ENCODE measurements at places on chromosomes 5 and 9.

DNA sequence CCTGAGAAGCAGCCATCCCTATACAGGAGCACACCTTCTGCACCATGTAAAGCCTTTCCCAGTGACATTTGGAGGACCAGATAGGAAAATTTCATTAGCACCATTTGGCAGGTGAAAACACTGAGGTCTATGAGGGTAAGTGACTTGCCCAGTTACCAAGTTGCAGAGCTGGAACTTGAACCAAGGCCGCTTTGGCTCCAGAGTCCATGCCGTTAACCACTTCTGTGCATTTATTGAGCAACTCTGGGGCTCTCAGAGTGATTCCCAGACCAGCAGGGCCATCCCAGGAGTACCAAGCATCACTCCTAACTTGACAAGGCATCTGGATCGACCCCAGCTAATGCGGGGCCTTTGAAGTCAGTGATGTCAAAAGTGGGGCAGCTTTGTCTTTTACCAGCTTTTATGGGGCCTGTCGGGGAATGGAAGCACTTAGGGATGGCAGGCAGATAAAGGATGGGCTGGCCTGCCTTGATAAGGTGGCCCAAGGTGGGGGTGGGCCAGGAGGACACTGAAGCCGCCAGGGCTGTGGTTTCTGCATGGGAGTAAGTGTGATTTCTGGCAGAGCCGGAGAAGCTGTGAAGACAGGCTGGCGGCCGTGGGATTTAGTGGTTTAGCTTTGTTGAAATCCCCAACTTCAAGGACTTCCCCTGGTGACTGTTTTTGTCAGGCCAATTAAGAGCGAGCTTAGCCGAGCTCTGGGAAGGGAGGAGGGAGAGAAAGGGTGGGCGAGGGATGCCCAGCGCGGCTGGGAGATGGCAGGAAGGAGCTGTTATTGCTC is 127.3 kb downstream of the MACROH2A1 start:
- H3K27ac ChIP-seq, result peak overlapping the region; percentile 36
- DNase-seq, result peak; percentile 41
- H3K4me1 ChIP-seq, result peaks cover 39% of the 10 kb centered on the region
- no peak overlapping the region for H3K4me3 ChIP-seq
- H3K36me3 ChIP-seq, result no peaks in the 10 kb centered on the region

- H3K27me3 ChIP-seq, result peaks cover 4% of the 10 kb centered on the region
- peaks cover 25% of the 10 kb centered on the region for H3K4me1 ChIP-seq
- no peak for DNase-seq
These were observed 2.0 kb downstream of the IL31RA start for GRCh38 chr5:55853041-55853670.

DNA sequence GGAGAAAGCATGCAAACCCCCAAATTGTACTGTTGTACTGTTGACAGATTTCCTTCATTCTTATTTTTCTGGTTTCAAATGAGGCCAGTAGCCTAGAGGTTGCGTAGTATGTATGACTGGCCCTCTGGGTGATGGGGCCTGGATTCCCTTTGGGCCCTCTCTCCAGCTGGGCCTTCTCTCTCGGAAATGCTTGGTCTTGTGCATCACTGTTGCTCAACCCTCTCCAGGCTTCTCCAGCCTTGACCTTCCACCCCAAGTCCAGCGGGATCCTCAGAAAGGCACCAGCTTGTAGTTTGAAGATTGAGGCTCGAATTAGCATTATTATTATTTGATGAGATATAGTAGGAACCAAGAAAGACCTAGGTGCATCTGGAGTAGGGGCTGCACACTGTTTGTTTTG is 87.0 kb downstream of the ANGPTL2 start:
- no peak for DNase-seq
- no peaks in the 10 kb centered on the region for H3K27me3 ChIP-seq
- H3K36me3 ChIP-seq, result no peaks in the 10 kb centered on the region
- no peak overlapping the region for H3K4me3 ChIP-seq
- no peaks in the 10 kb centered on the region for H3K4me1 ChIP-seq

- no peak for DNase-seq
- H3K4me3 ChIP-seq, result no peak overlapping the region
These were observed 45.2 kb upstream of the FAM240B start for GRCh38 chr9:38765101-38765500.

DNA sequence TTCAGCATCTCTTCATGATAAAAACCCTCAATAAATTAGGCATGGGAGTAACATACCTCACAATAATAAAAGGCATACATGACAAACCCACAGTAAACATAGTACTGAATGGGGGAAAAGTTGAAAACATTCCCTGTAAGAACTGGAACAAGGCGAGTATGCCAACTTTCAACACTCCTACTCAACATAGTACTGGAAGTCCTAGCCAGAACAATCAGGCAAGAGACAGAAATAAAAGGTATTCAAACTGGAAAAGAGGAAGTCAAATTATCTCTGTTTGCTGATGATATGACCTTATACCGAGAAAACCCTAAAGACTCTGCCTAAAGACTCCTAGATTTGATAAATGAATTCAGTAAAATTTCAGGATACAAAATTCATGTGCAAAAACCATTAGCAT is 167.6 kb downstream of the TMEM38B start:
- no peak for DNase-seq
- peaks cover 33% of the 10 kb centered on the region for H3K4me1 ChIP-seq
- no peak overlapping the region for H3K4me3 ChIP-seq
- H3K27ac ChIP-seq, result no peak overlapping the region
- H3K36me3 ChIP-seq, result no peaks in the 10 kb centered on the region
- H3K27me3 ChIP-seq, result peaks cover 13% of the 10 kb centered on the region

- H3K4me3 ChIP-seq, result no peak overlapping the region
- no peaks in the 10 kb centered on the region for H3K36me3 ChIP-seq
- H3K27ac ChIP-seq, result no peak overlapping the region
- no peak for DNase-seq
These were observed 49.0 kb upstream of the CKMT2 start for GRCh38 chr5:81183811-81184748.

DNA sequence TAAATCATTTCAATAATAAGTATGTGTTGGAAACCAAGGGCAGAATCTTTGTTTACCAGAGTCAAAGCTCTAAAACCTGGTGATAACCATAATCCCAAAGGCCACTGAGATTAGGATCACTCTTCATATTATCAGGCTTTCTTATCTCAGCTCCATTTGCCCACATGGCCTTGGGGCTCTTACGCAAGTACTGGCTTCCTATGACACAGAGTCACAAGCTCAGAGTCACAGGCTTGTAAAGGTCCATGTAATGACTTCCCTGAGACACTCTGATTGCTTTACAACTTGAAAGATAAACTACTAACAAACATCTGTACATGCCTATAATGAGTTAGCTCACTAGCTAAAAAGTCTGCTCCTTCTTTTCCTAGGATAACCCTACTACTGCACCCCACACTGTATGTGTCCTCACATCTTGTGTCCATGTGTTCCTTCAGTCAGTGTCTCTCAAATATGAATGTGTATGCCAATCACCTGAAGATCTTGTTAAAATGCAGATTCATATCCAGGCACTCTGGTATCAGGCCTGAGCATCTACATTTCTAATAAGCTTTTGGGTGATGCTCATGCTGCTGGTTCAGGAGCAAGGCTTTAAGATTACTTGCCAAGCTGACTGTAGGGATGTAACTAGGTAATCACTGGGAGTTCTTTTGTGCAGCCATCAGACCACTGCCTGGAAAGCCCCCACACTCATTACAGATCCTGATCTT is 28.4 kb downstream of the SEMA6A start:
- H3K36me3 ChIP-seq, result peaks cover 40% of the 10 kb centered on the region
- no peaks in the 10 kb centered on the region for H3K27me3 ChIP-seq
- DNase-seq, result no peak
- no peak overlapping the region for H3K4me3 ChIP-seq
- H3K4me1 ChIP-seq, result peaks cover 49% of the 10 kb centered on the region
- H3K27ac ChIP-seq, result peak overlapping the region; percentile 17

DNA sequence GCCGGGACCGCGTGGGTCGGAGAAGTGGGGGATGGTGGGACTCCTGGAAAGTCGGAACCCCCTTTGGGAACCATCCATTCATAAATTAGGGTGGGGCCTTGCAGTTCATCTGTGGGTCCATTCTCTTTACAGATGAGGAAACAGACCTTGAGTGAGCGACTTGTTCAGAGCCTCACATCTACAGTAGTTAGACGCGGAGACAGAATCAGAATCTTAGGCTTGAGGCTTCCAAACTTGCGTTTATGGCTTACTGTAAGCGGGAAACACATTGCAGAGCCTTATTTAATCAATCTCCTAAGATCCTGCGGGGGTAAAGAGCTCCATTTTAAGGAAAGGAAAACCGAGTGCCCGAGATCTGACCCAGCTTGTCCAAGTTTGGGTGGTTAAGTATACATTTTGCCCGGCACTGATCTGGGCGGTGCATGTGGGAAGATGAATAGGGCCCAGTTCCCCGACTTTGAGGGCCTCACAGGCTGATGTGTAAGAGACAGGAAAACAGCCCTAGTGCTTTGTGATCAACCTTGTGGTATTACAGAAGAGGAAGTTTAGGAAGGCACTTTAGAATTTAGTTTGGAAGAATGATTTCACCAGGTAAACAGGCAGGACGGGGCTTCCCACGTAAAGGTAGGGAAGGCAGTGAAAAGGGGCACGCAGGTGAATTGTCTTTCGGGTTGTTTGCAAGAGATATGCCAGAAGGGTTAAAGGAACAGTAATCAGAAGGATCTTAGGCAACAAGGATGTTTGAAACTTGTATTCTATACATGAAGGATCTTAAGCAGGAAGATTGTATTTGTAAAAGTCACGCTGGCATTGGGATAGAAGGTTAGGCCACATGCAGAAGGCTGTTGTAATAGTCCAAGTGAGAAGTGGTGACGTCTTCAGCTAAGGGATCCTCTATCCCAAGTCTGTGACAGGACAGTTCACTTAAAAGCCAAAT is 744 bp downstream of the TARS1 start:
- no peak overlapping the region for H3K4me3 ChIP-seq
- H3K4me1 ChIP-seq, result peaks cover 14% of the 10 kb centered on the region
- H3K36me3 ChIP-seq, result peaks cover 34% of the 10 kb centered on the region
- H3K27me3 ChIP-seq, result no peaks in the 10 kb centered on the region
- peak; percentile 18 for DNase-seq

DNA sequence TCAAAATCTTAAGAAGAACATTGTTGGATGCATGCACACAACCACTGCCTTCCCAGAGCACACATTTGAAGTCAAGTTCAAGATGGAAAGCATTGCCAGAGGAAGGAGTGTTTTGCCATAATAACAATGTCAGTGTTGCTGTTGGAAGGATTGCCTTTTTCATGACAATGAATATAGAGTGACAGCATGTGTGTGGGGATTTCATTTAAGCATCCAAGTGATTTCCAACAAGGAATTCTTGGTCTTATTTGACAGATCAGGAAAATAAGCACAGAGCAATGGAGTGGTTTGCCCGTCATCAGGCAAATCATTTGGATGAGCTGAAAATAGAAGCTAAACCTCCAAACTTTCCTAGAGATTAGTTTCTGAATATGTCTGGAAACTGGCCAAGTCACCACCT is 140.0 kb upstream of the RAI14 start:
- peaks cover 17% of the 10 kb centered on the region for H3K4me1 ChIP-seq
- H3K4me3 ChIP-seq, result no peak overlapping the region
- no peak overlapping the region for H3K27ac ChIP-seq
- no peak for DNase-seq

DNA sequence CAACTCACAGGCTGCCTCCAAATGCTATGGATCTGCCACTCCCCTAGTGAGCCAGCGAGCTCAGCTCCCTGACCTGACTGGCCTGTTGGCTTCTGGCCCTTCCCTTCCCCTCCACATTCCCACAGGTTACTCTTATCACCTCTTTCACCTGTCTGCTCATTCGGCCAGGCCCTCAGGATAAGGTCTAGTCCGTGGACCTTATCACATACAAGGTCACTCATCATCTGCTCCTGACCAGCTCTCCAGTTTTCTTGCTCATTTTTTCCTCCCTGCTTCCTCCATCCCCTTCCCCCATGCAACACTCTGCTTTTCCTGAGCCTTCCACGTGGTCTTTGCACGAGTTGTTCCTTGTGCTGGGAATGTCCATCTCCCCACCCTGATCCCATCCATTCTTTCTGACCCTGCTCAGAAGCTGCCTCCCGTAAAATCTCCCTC is 25.9 kb upstream of the NDST1 start:
- peaks cover 18% of the 10 kb centered on the region for H3K4me1 ChIP-seq
- peaks cover 10% of the 10 kb centered on the region for H3K27me3 ChIP-seq
- no peaks in the 10 kb centered on the region for H3K36me3 ChIP-seq
- H3K27ac ChIP-seq, result no peak overlapping the region
- DNase-seq, result no peak

GRCh38 chr9:134014946-134015345 is 10.3 kb upstream of the BRD3OS start:
- H3K4me1 ChIP-seq, result no peaks in the 10 kb centered on the region
- peaks cover 12% of the 10 kb centered on the region for H3K36me3 ChIP-seq
- H3K27me3 ChIP-seq, result peaks cover 10% of the 10 kb centered on the region
- H3K27ac ChIP-seq, result no peak overlapping the region
- H3K4me3 ChIP-seq, result no peak overlapping the region
- no peak for DNase-seq

GRCh38 chr9:127905004-127905728 is 5.8 kb upstream of the ST6GALNAC6 start:
- H3K36me3 ChIP-seq, result no peaks in the 10 kb centered on the region
- H3K4me3 ChIP-seq, result no peak overlapping the region
- no peak for DNase-seq

GRCh38 chr5:129945028-129945427 is 40.8 kb downstream of the CHSY3 start:
- no peaks in the 10 kb centered on the region for H3K36me3 ChIP-seq
- H3K27ac ChIP-seq, result no peak overlapping the region
- no peaks in the 10 kb centered on the region for H3K27me3 ChIP-seq
- H3K4me1 ChIP-seq, result peaks cover 5% of the 10 kb centered on the region

- H3K4me3 ChIP-seq, result peak overlapping the region; percentile 87
- H3K4me1 ChIP-seq, result peaks cover 26% of the 10 kb centered on the region
- H3K27ac ChIP-seq, result no peak overlapping the region
These were observed 957 bp upstream of the PRR16 start for GRCh38 chr5:120463006-120463680.

GRCh38 chr5:1175015-1175414 is 26.4 kb upstream of the SLC6A19 start:
- DNase-seq, result no peak
- H3K27ac ChIP-seq, result no peak overlapping the region
- H3K4me3 ChIP-seq, result no peak overlapping the region
- H3K36me3 ChIP-seq, result no peaks in the 10 kb centered on the region

DNA sequence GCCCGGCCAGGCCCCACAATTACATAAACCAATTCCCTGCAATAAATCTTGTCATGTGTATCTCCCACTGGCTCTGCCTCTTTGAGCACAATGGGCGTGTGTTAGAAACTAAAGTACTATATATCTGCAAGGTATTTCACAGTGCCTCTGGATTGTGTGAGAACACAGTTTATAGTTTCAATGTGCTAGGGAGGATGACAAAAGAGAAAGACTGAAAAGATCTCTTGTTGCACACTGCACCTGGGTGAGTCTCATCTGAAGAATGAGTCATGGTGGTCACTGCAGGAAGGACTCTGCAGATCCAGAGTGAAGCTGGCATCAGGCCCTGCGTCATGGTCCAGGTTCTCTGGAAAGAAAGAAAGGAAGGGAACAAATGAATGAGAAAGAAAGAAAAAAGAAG is 20.7 kb upstream of the CTSV start:
- H3K27me3 ChIP-seq, result peaks cover 17% of the 10 kb centered on the region
- H3K36me3 ChIP-seq, result no peaks in the 10 kb centered on the region
- no peak overlapping the region for H3K4me3 ChIP-seq
- H3K4me1 ChIP-seq, result no peaks in the 10 kb centered on the region

- H3K36me3 ChIP-seq, result no peaks in the 10 kb centered on the region
- H3K27ac ChIP-seq, result peak overlapping the region; percentile 99
- no peaks in the 10 kb centered on the region for H3K27me3 ChIP-seq
- no peak for DNase-seq
These were observed 29.1 kb downstream of the TRIO start for GRCh38 chr5:14172149-14172795.

GRCh38 chr5:159549046-159549445 is 218.8 kb upstream of the IL12B start:
- no peaks in the 10 kb centered on the region for H3K4me1 ChIP-seq
- no peak overlapping the region for H3K27ac ChIP-seq
- H3K27me3 ChIP-seq, result peaks cover 7% of the 10 kb centered on the region
- no peak overlapping the region for H3K4me3 ChIP-seq
